H9 (cell line): ENCODE measurements at places on chromosomes 16 and 17. TPM values are rescaled to one million over a fixed set of nuclear protein-coding genes. Genes with fewer than 3 reads are reported as not detected.

Gene EIF3C
- total RNA-seq: 990 and 1,003 TPM in 2 replicates

- H3K4me1 ChIP-seq: peaks cover 3% of the 10 kb centered on the region; the same call in 1 of the 2 replicates
- H3K27me3 ChIP-seq: no peaks in the 10 kb centered on the region
- H3K4me3 ChIP-seq: no peak overlapping the region
- DNase-seq: no peak
- no peak overlapping the region for H3K27ac ChIP-seq
Measured at GRCh38 chr16:81483064-81483969, 38.7 kb downstream of the CMIP start.

DNA sequence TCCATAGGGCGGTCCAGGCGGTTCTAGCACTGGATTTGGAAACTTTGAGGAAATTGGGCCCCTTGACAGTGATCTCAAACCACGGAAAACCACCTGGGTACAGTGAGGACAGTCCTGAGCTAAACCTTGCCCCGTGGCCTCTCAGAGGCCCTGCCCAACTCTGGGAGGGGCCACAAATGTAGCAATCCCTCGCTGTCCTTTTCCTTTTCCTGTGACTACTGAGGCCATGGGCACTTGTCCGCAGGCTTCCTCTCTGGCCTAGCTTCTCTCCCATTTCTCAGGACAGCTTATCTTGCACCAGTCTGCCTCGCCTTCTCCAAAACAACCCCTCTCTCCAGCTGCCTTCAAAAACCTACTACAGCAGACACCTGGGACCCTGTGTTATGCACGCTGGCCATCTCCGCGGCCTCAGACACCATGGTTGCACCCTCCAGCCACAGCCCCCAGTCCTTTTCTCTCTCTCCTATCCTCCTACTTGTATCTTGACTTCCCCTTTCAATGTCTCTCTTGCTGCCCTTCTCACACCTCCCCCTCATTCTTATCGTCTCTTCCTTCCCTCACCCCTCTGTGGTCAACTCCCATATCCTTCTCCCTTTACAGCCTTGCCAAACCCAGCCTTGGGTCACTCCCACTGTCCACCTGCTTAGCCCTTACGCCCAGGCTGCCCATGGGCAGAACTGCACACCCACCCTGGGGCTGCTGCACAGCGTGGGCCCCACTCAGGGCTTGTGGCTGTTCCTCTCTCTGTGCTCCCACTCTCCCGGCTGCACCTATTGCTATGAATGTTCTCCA, 7.6 kb downstream of the SCPEP1 start:
- peaks cover 5% of the 10 kb centered on the region; the same call in 1 of the 2 replicates for H3K4me1 ChIP-seq
- H3K36me3 ChIP-seq: peaks cover 28% of the 10 kb centered on the region
- H3K27ac ChIP-seq: no peak overlapping the region
- H3K27me3 ChIP-seq: no peaks in the 10 kb centered on the region
- no peak overlapping the region for H3K4me3 ChIP-seq
- no peak for DNase-seq

Gene TRPV2
- total RNA-seq: 1.0 and 1.1 TPM in 2 replicates

GRCh38 chr17:45651145-45651709, 132.9 kb upstream of the CRHR1 start:
- H3K27me3 ChIP-seq: no peaks in the 10 kb centered on the region
- no peaks in the 10 kb centered on the region; the same call in 2 of the 3 replicates for H3K36me3 ChIP-seq
- no peak overlapping the region for H3K4me3 ChIP-seq
- no peaks in the 10 kb centered on the region; the same call in 1 of the 2 replicates for H3K4me1 ChIP-seq

- peaks cover 2% of the 10 kb centered on the region; the same call in 1 of the 2 replicates for H3K36me3 ChIP-seq
- H3K4me1 ChIP-seq: peaks cover 4% of the 10 kb centered on the region; the same call in 1 of the 2 replicates
- no peak overlapping the region for H3K27ac ChIP-seq
- H3K4me3 ChIP-seq: no peak overlapping the region
- H3K27me3 ChIP-seq: no peaks in the 10 kb centered on the region
Measured at GRCh38 chr16:54822492-54822891, 108.2 kb upstream of the IRX5 start.

Gene PSMD3
- 174 and 177 TPM in 2 replicates for total RNA-seq

DNA sequence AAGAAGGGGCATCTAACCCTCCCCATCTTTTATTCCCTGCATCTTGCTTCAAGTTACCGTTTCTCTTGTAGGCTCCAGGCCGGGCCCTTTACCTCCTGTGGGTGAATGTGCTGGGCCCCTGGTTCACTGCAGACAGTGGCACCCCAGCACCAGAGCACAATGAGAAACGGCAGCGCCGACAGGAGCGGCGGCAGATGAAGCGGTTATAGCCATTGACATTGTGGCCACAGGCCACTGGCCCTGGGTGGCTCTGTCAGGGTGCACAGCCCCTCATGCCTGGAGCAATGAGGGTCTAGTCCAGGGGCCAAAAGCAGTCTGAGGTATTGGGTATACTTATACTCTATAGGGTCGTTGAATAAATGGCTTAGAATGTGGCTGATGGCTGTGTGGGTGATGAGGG, 2.0 kb downstream of the TMEM208 start:
- H3K27ac ChIP-seq: no peak overlapping the region
- DNase-seq: no peak
- H3K36me3 ChIP-seq: peaks cover 50% of the 10 kb centered on the region
- H3K27me3 ChIP-seq: no peaks in the 10 kb centered on the region

Gene SRL
- total RNA-seq: not detected in 2 replicates

Gene KRTAP9-2
- total RNA-seq: not detected in 2 replicates
